ENCODE measurements at places on chromosomes 6 and 20.

DNA sequence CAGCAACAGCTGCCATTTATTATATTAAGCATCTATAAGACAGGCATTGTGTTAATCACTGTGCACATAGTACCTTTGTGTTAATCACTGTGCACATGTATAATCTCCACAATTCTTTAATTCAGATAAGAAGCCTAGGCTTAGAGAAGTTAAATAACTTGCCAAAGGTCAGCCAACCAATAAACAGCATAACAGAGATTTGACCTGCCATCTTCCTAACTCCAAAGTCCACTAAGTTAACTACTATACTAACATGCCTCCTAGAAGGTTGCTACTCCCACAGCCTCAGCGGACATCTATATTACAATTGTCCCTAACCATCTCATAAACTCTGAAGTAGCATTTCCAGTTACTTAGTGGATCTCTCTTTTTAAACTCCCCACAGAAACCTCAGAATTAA lies 3.7 kb downstream of the BTBD9 start:
- no peak for DNase-seq

DNA sequence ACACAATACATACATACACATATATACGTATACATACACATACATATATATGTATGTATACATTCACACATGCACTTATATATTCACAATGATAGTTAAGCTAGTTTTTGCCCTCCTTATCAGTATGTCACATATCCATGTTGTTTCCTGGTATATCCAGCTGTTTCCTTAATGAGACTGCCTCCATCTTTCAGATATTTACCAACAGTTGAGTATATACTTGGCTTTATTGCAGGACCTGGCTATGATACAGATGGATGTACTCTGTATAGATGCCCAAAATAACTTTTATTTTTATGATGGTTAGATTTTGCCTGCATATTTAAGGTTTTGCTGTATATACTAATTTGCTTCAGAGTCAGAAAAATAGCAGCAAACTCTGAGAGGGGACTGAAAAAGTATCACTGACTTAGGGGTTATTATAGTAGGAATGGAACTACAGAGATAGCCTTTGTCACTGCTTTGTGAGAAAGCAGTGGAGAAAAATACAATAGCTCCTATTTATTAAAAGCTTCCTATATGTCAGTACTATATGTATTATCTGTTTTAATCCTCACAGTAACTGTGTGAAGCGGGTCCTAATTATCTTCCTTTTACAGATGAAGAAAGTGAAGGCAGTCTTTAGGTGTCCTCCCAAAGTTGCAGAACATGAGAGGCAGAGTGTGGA lies 35.5 kb downstream of the CARMIL1 start:
- DNase-seq = no peak

DNA sequence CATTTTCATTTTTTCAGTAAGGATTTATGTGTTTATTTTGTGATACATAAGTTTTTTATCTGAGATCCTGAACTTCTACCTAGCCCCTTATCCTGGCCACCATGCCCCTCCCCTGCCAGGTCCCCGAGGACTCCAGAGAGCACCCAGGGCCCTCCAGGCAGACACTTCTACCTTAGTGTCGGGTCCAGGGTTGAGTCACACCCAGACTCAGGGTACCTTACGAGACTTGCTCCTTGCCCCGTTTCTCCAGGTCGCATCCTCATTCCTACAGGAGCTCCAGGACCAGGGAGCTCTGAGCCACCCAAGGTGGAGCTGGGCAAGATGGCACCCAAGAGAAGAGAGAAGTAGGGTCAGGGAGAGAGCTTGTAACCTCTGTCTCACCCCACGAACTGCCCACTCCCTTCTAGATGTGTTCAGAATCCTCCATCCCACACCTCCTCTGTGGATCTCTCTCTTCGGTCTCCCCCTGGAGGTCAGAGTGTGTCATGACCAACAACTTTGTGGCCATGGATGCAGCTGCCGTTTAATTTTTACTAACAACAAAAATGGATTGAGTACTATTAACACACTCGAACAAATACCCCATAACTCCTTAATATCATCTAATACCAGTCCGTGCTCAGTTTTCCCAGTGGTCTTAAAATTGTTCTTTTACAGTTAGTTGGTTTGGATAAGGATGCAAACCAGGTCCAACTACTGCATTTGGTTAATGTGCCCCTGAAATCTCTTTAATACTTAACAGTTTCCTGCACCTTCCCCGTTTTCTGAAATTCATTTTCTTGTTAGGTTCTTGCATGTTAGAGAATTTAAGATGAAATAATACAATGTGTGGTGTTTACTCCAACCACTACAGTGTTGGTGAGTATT lies 130.6 kb upstream of the INSM1 start:
- DNase-seq = peak; percentile 27

DNA sequence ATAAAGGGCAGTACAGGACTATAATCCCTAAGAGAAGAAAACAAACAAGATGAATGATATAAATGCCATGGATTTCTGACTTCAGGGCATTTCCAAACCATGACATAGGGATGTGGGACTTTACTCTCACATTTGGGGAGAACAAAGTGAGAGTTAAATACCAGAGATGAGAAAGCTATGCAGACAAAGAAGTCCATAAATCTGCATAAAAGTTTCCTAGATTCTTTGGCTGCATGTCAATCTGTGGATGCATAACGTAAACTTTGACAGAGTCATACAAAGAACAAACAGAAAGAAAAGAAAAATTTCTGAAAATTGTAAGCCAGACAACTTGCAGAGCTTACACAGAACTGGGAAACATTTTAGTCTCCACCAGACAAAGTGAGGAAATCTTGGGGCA lies 11.7 kb downstream of the EPM2A start:
- DNase-seq = no peak

- DNase-seq = no peak
Observed at GRCh38 chr6:159854959-159855358, 35.8 kb upstream of the MAS1 start.

GRCh38 chr6:12339808-12340487 lies 49.8 kb downstream of the EDN1 start:
- no peak for DNase-seq

DNA sequence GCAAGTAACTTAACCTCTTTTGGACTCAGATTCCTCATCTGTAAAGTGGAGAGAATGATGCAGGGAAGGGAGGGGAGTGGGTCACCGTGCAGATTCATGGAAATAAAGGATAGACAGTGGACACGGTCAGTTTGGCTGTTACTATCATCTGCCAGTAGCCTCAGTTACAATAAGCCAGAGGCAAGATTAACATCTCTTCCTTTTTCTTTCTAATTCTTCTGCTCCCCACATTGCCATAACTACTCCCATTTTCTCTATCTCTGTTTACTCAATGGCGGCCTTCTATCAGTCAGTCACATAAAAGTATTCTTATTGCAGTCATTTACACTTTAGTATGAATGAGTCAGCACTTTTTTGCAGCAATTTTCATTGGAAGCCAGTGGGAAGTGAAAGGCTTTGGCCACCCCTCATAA lies 49.2 kb downstream of the PPP1R16B start:
- DNase-seq = no peak

DNA sequence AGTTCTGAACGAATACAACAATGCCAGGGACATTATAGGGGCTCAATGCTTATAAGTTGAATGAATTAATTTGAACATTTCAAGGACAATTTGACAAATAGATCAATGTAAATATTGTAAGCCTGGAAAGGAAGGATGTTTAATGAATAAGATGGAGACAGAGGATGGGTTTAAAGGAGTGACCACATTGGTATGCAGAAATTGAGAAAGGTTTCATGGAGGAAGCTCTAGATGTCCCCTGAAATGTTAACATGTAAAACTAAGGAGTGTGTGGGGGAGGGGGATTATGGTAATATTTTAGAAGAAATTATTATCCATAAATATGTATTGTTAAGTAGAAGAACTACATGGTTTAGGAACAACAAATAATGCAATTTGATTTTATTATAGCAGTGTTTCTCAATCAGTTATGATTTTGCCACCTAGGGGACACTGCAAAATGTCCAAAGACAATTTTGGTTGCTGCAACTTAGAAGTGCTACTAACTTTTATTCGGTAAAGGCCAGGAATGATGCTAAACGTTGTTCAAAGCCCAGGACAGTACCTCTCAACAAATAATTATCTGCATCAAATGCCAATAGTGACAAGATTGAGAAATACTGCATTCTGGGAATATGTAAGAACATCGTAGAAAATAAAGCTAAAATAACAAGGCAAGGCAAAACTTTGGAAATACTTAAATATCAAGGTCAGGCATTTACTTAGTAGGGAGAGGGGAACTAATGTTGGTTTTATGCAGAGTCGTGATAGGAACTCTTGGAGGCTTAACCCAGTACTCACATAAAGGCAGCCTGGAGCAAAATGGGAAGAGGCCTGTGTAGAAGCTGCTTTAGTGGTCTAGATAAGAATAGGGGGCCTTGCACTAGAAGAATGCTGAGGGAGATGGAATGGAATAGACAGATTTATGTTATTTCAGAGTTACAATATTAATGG lies 686.9 kb upstream of the CITED2 start:
- no peak for DNase-seq

GRCh38 chr6:52877786-52878185 lies 31.7 kb downstream of the GSTA3 start:
- DNase-seq = no peak

DNA sequence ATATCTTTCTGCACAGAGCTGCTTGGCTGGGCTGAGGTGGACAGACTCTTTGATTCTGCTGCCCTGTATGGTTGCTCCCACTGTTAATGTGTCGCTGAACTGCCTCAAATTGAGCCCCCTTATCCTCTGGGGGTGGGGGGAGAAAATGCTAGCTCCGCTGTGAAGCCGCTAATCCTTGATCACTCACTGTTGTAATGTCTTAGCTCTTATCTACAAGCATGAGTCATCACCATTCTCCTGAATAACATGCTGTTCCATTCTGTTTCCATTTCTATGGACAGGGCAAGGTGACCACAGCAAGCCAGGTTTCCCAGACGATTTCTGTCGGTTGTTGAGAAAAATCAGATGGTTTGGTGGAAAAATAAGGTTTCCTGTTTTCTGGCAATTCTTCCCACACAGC lies 218.4 kb upstream of the GGTLC1 start:
- no peak for DNase-seq

All from stimulated activated CD4-positive, alpha-beta T cell treated with anti-CD3 and anti-CD28 coated beads, Interleukin-12 subunit alpha, Interleukin-12 subunit beta, amount 100 ng/mL, for 48 hours (primary cell).